ENCODE measurements at places on chromosomes 5 and 9.

GRCh38 chr5:177456976-177457851 lies 10.6 kb downstream of the PRR7 start:
- peak; percentile 95 for DNase-seq

- DNase-seq = no peak
Observed at GRCh38 chr9:5278486-5278885, 26.0 kb downstream of the RLN2 start.

- DNase-seq = peak; percentile 60
Observed at GRCh38 chr9:110954822-110955291, 83.4 kb downstream of the LPAR1 start.

GRCh38 chr5:168209244-168209995 lies 82.0 kb upstream of the WWC1 start:
- peak; percentile 39 for DNase-seq

GRCh38 chr9:18753904-18754303 lies 279.1 kb downstream of the SAXO1 start:
- no peak for DNase-seq

DNA sequence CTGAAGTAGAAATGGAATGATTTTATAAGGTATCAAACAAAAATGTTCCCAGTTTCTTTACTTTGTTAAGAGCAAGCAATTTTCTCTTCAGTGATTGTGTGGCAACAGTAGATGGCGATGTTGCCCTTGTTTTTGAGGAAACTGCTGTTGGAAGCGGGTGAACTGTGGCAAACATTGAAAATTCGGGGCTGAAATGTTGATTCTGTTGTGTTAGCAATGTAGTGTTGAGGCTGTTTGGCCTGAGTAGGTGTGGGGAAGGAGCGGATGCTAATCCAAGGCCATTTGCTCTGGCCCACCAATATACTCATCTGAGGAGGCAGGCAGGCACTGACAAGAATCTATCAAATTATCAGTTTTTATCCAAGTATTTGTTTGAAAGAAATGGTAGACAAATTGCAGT lies 129.8 kb downstream of the SLC12A2 start:
- DNase-seq = peak; percentile 66

- DNase-seq = peak; percentile 4
Observed at GRCh38 chr9:116806075-116806474, 119.0 kb downstream of the TRIM32 start.
